CD4-positive, alpha-beta T cell treated with Interleukin-1 beta for 1 hour (primary cell): ENCODE measurements at places on chromosomes 2 and 18.

- no peak for DNase-seq
Observed at GRCh38 chr2:95277246-95277906, 3.1 kb downstream of the PROM2 start.

DNA sequence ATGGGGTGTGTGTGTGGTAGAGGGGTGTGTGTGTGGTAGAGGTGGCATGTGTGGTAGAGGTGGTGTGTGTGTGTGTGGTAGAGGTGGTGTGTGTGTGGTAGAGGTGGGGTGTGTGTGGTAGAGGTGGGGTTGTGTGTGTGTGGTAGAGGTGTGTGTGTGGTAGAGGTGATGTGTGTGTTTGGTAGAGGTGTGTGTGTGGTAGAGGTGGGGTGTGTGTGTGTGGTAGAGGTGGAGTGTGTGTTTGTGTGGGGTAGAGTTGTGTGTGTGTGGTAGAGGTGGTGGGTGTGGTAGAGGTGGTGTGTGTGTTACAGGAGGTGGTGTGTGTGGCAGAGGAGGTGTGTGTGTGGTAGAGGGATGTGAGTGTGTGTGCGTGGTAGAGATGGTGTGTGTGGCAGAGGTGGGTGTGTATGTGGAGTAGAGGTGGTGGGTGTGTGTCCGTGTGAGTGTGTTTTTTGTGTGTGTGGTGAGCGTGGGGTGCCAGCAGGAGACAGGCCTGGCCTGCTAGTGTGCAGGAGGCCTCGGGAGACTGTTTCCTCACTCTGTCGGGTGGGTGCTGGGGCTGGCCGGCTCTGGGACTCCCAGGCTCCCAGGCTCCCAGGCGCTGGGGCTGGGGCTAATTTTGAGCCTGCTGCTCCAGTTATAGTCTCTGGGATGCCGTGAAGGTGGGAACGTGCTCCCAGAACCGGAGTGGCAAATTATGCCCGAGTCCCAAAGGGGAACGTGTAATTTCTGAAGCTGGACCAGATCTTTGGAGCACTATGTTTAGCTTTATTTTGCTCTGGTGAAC lies 165.2 kb downstream of the DYSF start:
- DNase-seq: no peak

- DNase-seq: no peak
Observed at GRCh38 chr18:40613721-40614120, 1341.3 kb upstream of the PIK3C3 start.

- no peak for DNase-seq
Observed at GRCh38 chr2:18311420-18312195, 248.8 kb downstream of the RDH14 start.

- no peak for DNase-seq
Observed at GRCh38 chr2:129199501-129199900, 780.0 kb upstream of the RAB6C start.
